ENCODE measurements at places on chromosomes 5 and 9. TPM values are rescaled to one million over a fixed set of nuclear protein-coding genes. Genes with fewer than 3 reads are reported as not detected.

GRCh38 chr5:53730943-53731342, 170.5 kb downstream of the NDUFS4 start:
- DNase-seq, result no peak

GRCh38 chr9:135344915-135345500, 134.6 kb upstream of the PPP1R26 start:
- no peak for DNase-seq

DNA sequence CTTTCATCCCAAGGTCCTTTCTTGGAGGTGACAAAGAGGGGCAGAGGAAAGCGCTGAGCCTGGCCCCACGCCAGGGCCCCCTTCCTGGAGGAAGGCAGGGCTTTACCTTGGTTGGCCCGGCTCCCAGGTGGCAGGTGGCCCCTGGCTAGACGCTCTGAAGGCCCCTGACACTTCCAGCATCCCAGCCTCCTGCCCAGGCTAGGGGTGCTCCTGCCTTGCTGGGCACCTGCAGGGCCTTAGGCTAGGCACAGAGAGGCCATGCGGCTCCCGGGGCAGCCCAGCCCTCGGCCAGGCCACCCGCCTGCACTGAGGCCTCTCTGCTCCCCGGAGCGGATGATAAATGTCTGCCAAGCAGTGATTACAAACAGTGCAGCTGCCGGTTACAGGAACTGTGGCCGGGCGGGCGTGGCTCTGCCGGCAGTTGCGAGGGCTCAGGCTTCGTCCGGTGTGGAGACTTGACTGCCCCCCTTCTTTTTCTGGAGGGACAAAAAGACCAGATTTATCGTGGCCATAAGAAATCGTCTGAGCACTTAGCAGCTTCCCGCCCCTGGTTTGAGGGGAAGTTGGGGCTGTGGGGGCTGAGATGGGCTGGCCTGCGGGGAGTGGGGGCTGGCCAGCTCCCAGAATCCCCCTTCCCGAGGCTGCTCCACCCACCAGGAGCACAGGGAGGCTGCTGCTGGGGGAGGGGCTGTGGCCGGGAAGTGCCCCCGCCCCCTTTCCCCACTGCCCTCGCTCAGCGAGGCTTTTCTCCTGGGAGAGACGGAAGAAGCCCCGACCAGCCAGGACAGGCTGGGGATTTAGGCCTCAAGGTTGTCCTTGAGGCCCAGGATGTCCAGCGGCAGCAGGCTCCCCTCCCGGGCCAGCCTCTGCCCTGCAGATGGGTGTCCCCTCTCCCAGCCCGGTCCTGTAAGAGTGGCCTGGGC, 31.6 kb upstream of the UBAC1 start:
- DNase-seq, result peak; percentile 80

INSYN2B gene
- total RNA-seq, result not detected

ZNG1E gene
- total RNA-seq, result 86.7 TPM

- no peak for DNase-seq
These were observed 31.3 kb downstream of the IRX4 start for GRCh38 chr5:1851290-1851934.

LCP2 gene
- 29.2 TPM for total RNA-seq

DNA sequence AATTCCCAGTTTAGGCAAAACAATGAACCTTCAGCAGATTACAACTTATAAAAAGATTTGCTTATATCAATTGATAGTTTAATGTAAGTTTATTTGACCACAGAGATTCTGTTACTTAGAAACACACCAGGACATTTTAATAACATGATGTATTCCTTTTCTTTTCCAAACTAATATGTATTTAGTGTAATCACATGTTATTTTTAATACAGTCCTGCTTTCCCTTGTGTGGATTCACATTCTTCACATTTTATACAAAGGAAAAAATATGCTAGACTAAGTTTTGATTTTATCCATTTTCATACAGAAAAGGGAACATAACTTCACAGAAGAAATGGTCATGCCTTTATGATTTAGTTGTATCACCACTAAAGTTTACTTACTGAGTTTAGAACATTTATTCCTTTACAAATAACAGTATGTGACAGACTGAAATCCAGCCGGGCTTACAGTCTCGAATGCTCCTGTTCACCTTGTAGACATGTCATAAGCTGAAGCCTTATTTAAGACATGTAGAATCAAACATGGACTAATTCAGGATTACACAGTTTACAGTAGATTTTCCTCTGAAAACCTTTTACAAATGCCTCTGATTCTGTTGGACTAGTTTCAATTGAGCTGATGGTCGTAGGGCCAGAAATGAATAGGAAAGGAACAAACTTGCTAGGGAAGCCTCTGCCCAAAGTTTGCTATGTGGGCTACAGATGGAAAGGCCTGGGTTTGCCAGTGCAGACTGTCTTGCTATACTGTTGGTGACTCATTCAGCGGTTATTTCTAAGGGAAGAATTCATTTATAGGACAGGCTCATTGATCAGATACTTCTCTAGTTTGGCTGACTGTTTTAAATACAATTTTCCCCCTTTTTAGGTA, 6.6 kb upstream of the ASPN start:
- DNase-seq, result no peak

GRCh38 chr5:16464664-16465543, 696 bp downstream of the ZNF622 start:
- DNase-seq, result peak; percentile 16

MEGF10 gene
- total RNA-seq, result 2.9 TPM

- DNase-seq, result peak; percentile 69
These were observed 30.1 kb downstream of the PTPA start for GRCh38 chr9:129141066-129142041.
